Activated CD8-positive, alpha-beta T cell treated with anti-CD3 and anti-CD28 coated beads for 36 hours (primary cell): ENCODE measurements at places on chromosomes 3 and 15. TPM values are rescaled to one million over a fixed set of nuclear protein-coding genes. Genes with fewer than 3 reads are reported as not detected.

Gene LRTM1
- total RNA-seq = not detected

Gene NANOGP8
- not detected for total RNA-seq

Gene SAMD7
- total RNA-seq = not detected

Gene GABRR3
- not detected for total RNA-seq

Gene IL16
- total RNA-seq = 138 TPM

Gene GREM1
- total RNA-seq = not detected

Gene TUSC7
- total RNA-seq = not detected

Gene ESYT3
- total RNA-seq = 0.16 TPM

Gene GCSAM
- 9.9 TPM for total RNA-seq

Gene SCAANT1
- total RNA-seq = not detected

Gene ALPK3
- 0.04 TPM for total RNA-seq

Gene TMCO5A
- not detected for total RNA-seq
